ENCODE measurements at places on chromosomes 2 and 18.

GRCh38 chr2:179518830-179519229 lies 254.2 kb upstream of the SESTD1 start:
- no peak for DNase-seq

DNA sequence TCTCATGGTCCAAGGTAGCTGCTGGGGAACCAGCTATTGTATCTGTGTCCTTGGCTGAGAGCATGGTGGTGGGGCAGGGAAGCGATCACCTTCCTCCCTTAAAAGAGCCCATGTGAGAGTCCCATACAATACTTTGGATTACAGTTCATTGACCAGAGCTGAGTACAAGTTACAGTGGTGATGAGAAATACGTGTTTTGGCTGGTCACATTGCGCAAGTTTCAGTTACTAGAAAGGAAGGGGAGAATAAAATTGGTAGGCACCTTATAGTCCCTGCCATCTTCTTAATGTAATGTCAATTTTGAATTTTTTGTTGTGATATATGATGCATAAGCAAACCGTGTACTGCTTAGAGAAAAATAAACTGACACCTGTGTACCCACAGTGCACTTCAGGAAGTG lies 67.7 kb downstream of the ZNF407 start:
- no peak for DNase-seq

GRCh38 chr2:43088143-43089073 lies 138.0 kb downstream of the ZFP36L2 start:
- no peak for DNase-seq

- no peak for DNase-seq
These were observed 3.1 kb downstream of the RAB11FIP5 start for GRCh38 chr2:73109431-73110167.

GRCh38 chr2:168320267-168320666 lies 72.9 kb upstream of the STK39 start:
- DNase-seq: no peak

GRCh38 chr2:10873790-10874437 lies 37.8 kb upstream of the KCNF1 start:
- DNase-seq: no peak

- DNase-seq: no peak
These were observed 104.7 kb upstream of the CD302 start for GRCh38 chr2:159902722-159903121.

DNA sequence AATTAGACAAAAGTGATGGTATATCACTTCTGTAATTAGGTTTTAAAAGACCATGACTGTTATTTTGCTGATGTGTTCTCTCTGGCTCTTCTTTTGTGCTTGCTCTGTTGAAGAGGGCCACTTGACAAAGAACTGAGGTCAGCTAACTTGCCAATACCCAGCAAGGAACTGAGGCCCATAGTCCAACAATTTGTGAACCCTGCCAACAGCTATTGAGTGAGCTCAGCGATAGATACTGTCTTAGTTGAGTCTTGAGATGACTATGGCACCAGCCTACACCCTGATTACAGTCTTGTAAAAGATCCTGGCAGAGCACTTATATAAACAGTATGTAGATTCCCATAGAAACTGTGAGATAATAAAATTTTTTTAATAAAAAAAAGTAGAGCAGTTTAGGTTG lies 103.0 kb downstream of the BMPR2 start:
- DNase-seq: no peak

GRCh38 chr18:32381761-32382160 lies 88.9 kb downstream of the GAREM1 start:
- no peak for DNase-seq

DNA sequence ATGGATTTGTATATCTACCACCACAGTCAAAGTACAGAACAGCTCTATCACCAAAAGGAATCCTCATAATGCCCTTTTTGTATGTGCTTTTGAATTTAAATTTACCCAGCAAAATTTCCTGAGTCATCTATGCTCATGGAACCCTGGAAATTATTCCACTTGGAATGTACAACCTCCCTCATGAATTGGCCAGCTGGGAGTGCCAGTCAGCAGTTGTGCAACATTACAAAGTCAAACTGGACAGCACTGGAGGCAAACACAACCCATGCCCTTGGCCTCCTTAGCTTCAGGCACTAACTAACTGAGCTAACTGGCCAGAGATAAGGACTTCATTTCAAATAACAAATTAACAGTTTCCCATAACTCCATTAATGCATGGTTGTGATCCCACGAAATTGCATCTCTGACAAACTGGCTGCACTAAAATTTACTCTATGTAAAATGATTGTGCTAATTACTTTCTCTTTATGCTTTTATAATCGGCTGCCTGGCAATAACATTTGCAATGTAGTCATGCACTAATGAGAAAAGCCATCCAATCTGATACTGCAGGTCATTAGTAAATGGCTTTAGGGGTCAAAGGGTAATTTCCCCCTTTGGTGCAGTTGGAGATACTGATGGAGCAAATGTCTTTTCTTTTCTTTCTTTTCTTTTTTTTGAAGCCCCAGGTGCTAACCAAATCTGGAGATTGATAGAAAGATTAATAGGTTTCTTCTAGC lies 270.5 kb downstream of the ACTR3 start:
- DNase-seq: no peak

All from stromal cell of bone marrow (primary cell).